ENCODE measurements at places on chromosomes 1 and 21.

GRCh38 chr1:166915941-166916340 lies 39.9 kb upstream of the TADA1 start:
- no peak for DNase-seq

GRCh38 chr21:44485796-44486195 lies 30.5 kb downstream of the LRRC3 start:
- no peak for DNase-seq

GRCh38 chr1:239891621-239892358 lies 199.9 kb upstream of the FMN2 start:
- no peak for DNase-seq

DNA sequence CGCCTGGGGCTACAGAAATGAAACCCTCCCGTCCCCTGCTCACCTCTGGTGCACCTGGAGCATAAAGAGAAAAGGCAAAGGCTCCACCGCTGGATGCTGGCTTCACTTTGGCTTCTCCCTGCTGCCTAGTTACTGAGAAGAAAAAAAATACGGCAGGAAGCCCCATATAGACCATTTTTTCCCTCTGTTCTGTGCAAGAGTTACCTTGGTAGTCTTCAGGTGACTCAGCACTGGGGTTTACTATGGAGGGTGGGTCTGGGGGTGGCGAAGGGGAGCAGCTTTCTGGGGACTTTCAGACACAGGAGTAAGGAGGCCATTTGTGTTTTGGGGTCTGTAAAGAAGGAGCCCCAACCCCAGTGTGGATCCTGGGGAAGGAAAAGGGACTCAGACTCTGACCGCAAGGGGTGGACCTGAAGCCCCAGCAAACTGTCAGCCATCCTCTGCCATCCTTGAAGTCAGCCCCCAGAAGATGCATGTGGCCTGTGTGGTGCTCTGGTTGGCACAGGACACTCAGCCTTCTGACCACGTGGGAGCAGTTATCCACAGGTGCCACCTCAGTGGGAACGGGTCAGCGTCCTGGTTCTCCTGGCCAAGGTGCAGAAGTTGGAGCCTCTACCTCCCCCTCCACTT lies 25.9 kb upstream of the EPS8L3 start:
- no peak for DNase-seq

DNA sequence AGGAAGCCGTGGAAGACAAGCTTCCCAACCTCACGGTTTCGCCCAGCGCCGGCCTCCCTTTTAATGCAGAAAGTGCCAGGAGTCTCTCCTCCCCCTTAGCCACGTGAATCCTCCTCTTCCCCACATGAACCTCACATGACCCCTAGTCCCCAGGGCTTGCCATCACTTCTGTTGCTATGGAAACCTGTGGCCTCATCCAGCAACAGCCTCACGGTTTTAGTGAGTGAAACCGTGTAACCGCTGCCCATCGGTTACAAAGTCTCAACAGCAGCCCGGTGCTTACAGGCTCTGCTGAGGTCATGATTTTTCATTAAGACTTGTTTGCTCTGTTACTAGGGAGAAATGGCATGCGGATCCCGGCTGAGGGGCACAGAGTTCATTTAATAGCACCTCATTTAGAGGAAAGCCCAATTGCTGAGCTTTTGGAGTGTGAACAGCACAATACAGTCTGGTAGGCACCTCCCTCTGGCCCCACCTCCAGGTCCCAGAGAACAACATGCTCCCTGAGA lies 143.2 kb upstream of the BACE2 start:
- DNase-seq, result no peak

GRCh38 chr21:29396951-29397455 lies 98.3 kb downstream of the BACH1 start:
- no peak for DNase-seq

GRCh38 chr1:205930799-205931281 lies 12.4 kb downstream of the SLC26A9 start:
- DNase-seq, result no peak
